Right lobe of liver (tissue), 6 donors: ENCODE measurements at places on chromosomes 1 and 21. TPM values are rescaled to one million over a fixed set of nuclear protein-coding genes. Genes with fewer than 3 reads are reported as not detected.

DNA sequence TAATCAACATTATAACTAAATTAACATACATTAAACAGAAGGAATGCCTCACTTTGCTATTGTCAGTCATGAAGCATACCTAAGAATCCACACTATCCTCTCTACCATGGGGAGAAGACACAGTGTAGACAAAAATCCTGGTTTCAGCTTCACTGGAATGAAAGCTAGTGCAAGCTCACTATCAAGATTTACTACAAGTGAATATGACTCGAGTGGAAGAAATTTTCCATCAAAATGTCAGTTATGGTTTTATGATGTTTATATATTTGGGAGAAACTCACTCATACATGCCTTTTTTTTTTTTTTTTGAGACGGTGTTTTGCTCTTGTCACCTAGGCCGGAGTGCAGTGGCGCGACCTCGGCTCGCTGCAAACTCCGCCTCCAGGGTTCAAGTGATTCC is 424.3 kb downstream of the KCNT2 start:
- DNase-seq: no peak

DNA sequence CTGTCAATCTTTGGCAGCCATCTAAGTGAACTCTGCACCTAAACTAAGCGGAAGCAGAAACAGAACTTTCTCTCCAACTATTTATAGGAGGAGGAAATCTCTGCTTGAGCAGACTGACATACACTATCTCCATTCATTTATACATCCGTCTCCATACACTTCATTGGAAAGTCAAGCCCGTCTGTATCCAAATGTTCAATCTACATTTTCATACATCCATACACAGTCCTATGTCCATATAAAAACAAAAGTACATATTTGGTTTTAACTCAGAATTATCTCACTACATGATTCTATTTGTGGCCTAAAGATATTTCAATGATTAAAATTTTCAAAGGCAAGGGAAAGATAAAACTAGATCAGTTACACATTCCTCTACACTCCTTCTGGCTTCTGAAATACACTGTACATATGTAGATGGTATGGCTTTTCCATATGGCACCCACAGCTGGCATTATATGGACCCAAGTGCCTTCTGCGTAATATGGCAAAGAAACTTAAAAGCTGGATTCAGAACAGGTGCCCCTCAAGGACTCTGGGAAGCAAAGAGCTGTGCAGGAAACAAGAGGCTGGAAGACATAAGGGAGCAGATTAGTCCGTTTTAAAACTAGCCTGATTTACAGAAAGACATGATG is 35.5 kb downstream of the ILDR2 start:
- DNase-seq: no peak

DNA sequence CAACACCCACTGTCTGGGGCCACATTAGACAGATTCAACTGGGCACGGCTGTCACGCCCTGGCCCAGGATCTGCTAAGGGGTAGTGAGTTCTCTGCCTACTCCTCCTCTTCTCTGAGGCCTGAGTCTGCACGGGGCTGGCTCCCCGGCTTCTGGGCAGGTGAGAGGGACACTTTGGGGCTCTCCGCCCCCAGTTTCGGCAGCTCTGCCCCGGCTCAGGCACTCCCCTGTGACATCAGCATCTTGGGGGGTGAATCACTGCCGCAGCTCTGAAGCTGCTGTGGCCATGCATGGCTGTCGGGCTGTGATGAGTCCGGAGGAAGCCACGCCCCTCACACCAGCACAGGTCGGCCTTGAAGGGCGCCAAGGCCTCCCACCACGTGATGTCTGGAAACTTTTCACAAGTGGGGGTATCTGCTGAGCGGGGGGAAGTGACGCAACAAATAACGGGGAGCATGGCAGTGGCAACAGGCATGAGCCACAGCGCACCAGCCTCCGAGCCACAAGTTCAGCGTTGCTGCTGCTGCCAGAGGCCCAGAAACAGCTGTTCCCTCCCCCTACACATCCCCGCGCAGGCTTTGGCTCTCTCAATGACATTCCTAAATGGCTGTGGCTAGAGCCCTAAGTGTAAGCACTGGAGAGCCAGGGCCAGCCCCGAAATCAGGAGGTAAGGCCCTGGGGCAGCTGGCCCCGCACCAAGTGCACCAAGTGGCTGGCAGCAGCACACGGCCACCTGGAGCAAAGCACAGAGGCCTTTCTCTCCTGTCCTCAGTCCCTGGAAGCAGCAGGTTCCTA is 26.3 kb downstream of the ZBTB17 start:
- peak; percentile 70 for DNase-seq

DNA sequence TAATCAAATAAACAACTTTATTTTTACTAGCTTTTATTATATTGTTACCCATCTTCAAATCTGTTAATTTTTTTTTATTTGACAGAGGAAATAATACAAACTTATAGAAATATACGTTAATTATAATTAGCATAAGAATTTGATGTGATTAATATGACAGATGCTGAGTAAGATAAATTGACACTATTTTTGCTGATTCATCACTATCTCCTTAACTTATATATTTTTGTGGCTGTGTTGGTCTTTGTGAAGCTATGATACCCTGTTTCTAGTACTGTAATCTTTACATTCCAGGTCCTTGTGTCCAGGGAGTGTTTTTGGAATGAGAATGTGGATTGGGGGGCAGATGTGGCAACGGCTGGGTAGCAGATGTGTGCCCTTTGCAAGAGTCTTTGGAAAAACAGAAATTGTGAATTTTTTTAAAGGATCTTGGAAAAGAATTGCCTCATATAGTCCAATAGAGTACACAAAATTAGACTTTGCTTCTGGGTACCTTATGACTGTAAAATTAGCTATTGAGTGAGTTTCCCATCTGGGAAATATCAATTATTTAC is 102.6 kb downstream of the KCNK2 start:
- DNase-seq: no peak

DNA sequence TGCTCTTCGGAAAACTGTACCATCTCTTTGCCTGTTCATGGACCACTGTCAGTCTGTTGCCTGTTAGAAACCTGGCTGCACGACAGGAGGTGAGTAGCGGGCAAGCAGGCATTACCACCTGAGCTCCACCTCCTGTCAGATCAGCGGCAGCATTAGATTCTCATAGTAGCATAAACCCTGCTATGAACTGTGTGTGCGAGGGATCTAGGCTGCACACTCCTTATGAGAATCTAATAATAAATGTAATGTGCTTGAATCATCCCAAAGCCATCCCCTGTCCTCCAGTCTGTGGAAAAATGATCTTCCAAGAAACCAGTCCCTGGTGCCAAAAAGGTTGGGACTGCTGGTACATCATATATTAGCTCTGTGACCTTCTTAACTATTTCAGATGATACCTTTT is 110.0 kb downstream of the SMYD3 start:
- no peak for DNase-seq

DNA sequence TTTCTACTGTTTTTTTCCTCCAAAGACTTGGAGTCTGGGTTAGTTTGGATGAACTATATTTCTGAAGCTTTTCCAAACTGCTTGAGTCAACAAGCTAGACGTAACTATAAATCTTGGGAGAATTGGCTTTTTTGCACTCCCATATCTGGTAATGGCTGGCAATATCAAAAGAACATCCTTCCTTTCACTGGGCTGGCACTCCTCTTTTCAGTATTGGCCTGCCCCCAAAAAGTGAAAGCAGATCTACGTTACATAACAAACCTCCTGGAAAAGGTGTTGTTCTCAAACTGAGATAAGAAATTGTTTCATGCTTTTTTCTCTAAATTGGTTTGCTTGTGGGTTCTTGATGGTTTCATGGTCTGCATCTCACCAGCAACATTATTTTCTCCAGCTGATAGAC is 499.3 kb downstream of the NEGR1 start:
- DNase-seq: no peak

- no peak for DNase-seq
Observed at GRCh38 chr1:182113879-182114626, 52.5 kb upstream of the ZNF648 start.

- no peak for DNase-seq
Observed at GRCh38 chr1:200588698-200589097, 31.9 kb downstream of the KIF14 start.

DNA sequence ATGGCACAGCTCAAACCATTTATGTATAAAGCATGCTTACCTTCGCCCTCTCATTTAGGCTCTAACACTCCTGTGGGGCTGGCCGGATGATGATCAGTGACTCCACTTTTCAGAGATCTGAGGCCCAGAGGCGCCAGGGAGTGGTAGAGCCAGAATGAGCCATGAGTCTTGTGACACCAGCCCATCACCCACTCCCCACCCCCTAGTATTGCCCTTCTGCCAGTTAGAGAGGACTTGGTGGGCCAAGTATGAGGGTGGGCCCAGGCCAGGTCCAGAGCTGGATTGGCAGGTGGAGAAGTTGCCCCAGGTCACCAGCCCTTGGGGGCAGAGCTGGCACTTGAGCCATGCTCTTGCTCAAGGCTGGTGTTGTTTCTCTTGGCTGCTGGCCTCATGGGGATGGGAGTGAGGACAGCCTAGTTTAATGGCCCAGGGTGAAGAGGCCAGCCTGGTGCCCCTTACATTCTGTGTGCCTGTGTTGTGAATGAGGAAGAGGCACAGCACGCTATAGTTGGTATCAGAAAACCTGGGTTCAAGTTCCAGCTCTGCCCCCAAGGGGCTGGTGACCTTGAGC is 30.2 kb upstream of the TTC4 start:
- DNase-seq: peak; percentile 56

DNA sequence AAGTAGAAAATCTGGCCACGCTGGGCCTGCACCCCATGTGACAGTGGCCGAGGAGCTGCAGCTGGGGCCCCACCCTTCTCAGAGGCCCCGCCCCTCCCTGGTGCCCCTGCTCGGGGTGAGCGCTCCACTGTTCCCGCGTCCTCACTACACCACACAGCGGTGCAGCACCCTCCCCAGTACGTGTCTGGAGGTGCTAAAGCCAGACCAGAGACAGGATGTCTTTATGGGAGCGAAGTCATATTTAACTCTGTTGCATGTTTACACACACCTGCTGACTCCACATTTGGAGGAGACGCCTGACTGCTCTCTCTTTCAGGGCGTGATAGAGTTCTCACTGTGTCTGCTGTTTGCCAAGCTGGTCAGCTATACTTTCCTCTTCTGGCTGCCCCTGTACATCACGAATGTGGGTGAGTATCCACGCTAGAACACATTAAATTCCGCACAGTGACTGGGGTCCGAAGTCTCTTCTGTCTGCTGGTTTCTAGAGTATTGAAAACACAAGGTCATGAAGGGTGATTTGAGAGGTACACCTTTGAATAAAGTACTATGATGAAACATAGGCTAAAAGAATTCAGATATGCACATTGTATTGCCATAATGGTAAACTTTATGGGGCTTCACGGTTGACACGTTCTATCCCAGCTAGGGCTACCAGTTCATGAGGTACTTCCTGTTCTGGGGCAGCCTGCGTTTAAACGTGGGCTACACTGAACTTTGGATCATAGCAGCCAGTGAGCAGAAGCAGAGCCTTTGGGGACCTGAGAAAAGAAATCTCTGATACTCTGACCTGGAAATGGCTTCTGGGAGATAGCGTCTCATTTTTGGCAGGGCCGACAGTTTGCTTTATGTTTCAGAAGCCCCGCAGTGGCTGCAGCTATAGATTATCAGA is 48.4 kb downstream of the SLC37A1 start:
- DNase-seq: no peak

DNA sequence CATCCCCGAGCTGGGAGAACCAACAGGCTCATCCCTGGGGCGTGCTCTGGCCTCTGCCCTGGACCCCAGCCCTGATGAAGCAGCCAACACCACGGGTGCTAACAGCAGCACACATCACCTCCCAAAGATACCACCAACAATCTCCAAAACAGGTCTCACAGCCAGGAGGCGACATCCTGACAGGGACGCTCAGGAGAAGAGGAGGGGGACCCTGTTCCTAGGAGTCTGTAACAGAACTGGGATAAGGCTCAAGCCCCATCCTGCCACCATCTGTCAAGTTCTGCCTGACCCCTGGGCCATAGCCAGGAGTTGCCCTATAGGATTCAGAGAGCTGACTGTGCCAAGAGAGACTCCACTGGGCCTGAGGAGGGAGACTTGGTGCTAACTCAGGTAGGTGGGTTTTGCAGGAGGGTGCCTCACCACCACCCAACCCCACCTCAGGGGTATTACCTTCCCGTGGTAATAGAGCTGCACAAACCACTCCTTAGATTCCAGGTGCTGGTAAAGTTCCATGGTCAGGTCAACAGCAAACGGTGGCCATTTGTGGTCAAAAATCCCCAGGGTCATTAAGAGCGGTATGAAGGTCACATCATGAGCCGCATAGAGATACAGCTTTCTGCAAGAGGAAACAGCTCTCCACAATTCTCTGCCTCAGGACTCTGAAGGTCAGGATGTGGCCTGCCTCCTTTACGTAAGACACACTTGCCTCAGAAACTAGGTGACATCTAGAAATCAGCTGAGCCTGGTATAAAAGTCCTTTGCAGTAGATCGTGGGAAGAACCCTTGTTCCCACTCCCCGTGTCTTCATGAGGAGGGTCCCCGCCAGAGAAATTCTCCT is 22.3 kb downstream of the ACP6 start:
- DNase-seq: no peak

DNA sequence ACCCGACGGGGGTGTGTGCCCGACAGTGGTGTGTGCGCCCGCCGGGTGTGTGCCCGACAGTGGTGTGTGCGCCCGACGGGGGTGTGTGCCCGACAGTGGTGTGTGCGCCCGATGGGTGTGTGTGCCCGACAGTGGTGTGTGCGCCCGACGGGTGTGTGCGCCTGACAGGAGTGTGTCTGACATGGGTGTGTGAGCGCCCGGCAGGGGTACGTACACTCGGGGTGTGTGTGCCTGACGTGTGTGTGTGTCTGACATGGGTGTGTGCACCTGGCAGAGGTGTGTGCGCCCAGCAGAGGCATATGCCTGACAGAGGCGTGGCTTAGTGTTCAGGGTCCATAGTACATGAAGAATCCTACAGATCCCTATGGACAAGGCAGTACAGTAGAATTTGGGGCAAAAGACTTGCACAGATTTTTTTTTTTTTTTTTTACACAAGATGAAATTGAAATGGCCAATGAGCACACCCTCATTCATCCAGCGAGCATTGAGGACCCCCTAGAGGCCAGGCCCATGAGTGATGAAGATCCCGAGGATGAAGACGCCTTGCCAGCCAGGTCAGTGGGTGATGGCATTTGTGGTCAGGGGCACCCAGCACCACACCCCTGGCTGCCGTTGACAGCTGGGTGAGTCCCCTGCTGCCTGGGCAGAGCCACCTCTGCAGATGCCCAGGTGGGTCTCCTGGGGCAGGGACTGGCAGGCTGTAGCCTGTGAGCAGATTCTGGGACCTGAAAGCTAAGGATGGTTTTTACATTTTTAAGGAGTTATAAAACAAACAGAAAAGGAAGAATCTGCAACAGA is 60.1 kb downstream of the ADARB1 start:
- no peak for DNase-seq

GRCh38 chr1:11847667-11848372 is at the start of gene NPPA:
NPPA (minus strand) TSS chr1:11847783; CDS start chr1:11847684, 99 bp downstream.
- DNase-seq: no peak

DNA sequence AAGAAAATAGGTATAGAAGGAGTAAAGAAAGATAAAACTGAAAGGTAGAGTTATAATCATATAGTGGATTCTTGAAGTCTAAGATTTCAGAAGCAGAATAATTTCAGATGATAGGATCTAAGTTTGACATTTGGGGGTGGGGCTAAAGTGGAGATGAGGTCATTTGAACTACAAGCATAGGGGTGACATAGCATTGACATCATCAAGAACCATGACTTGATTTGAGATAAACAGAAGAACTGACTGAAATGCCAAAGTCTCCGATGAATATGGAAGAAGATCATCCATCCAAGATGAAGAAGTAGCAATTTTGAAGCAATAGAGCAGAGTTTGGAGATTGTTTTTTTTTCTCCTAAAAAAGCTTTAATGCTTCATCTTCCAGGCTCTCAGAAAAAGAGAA is 122.3 kb downstream of the MACF1 start:
- no peak for DNase-seq

Gene INSRR
- not detected for total RNA-seq

Gene ABCA4
- 0.68 TPM for total RNA-seq

Gene KIF2C
- total RNA-seq: 1.2 TPM

Gene OR2T35
- total RNA-seq: not detected
